ENCODE measurements at places on chromosomes 11 and 22.
A peak's percentile ranks its signal among the peaks of the same experiment; 100 is the strongest.

DNA sequence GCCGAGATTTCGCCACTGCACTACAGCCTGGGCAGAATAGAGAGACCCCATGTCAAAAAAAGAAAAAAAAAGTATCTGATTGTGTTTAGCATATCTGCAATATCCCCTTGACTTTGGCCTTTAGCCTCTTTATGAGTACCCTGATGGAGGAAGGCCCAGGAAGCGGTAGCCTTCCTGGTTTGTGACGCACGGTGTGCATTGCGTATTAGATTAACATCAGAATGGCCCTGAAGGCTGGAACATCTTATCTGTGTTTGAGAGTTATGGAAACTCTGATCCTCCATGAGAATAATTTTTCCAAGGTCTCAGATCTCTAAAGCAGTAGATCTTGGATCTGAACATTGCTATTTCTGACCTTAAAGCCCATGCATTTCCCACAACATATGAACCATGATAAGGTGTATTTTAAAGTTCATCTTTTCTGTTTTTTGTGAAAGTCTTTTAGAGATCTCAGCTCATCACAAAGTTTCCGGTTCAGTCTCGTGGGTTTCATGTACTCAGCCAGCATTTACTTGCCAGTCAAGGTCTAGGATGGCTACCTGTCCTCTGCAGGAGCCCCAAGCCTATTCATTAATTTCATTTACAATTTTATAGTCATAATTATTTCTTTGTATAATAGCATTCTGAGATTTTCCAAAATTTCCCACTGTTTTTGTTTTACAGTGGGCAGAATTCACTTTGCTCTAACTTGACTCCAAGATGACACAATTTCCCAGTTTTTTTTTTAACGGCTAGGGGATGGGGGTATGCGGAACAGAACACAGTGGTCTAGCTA is 605 bp upstream of the FDX1 start:
- DNase-seq = peak; percentile 40

DNA sequence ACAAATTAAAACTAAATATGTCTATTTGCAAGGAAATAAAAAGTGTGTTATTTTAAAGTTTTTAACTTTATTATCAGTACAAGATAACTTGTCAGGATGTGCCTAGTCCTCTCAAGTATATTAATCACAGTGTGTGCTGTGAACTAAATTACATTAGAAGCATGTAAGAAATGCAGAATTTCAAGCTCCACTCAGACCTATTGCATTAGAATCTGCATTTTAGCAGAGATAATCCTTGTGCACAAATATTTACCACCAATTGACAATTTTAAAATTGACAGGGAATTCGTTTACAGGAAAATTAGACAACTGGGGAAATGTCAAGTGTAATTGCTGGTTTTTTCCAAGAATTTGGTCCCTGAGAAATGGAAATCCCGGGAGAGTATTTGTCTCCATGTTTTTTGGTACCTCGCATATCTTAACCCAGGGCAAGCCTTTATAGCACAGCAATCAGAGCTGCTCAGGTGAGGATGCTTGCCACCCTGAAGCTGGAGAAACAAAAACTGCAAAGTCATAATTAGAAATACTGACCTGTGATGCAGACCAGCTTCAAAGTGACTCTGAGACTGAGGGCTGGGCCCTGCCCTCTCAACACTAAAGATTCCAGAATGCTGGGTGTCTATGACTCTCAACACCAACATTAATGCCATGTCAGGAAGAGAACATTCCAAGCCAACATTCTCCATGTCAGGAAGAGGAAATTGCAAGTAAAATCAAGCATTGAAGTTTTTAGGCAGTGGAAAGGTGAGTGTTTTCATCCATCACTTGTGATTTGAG is at the start of gene OR8G1:
OR8G1 (plus strand) TSS at position 475 of the 777 bp plus-strand sequence. CDS start 8,581 bp downstream, outside the sequence.
- DNase-seq = no peak

- no peak for DNase-seq
Measured at GRCh38 chr11:71086687-71087258, 165.6 kb downstream of the SHANK2 start.

- DNase-seq = no peak
Measured at GRCh38 chr11:81874635-81875034, 859.0 kb downstream of the FAM181B start.

DNA sequence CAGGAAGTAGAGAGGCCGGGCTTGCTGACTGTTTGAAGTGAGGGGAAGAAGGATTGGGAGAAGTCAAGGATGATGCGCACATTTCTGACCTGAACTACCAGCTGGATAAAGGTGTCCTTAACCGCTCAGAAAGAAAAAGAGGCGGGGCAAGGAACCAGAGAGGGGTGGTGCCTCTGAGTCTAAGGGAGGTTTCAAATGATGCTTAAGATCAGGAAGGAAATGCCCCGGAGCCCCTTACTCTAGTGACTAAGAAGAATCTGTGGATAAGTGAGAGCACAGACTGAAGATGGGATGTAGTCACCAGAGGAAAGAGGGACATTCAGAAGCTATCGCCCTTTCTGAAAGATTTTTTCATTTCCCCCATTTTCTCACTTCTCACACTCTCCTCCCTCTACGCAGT is 12.7 kb downstream of the DCHS1 start:
- DNase-seq = no peak

DNA sequence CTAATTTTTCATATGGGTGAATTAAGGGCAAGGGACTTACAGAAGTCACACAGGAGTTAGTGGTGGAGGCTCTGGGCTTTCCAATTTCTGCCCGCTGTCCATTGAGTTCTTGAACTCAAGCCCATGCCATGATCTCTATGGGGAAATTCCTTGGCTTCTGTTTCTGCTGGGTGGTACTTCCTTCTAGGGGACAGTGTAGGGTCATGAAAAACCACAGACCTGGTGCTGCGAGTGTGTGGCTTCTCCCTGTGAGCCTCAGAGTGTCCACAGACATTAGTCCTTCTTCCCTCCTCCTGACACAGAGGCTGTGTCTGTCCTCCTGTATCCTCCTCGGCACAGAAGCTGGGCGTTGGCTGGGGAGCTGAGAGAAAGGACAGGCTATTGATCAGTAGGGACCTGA is 6.3 kb upstream of the SEZ6L start:
- no peak for DNase-seq

GRCh38 chr11:84543367-84544159 is 1083.6 kb downstream of the DLG2 start:
- no peak for DNase-seq

- DNase-seq = peak; percentile 1
Measured at GRCh38 chr11:2092956-2093412, 46.2 kb downstream of the IGF2 start.

DNA sequence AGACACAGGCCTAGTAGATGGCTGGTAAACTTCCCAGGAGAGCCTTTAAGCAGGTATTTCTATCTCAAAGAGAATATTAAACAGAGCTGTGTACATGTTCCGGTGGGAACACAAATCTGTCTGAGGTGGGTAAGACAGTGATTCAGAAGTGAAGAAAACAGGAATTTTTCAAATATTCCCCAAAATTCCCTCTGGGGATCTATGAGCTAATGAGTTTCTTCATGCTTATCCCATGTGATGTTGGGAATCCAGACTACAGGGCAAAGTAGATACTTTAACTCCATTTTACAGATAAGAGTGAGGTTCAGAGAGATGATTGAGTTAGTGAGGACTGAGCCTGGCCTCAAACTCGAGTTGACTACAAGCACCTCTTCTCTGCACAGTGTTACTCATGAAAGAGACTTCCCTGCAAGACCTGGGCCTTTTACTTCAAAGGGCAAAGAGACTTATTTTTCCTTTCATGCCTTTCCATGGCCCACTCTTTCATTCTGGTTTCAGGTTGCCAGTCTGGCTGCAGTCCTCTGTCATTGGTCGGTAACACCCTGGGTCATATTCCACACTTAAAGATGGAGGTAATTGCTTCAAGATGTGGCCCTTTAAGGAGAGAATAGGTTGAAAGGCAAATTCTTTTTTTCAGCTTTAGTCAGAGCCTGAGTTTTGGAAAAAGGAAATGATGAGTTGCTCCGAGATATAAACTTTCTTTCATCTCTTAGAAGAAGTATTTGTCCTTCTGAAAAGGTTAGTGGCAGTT is 70.1 kb downstream of the CYB5R2 start:
- DNase-seq = no peak

DNA sequence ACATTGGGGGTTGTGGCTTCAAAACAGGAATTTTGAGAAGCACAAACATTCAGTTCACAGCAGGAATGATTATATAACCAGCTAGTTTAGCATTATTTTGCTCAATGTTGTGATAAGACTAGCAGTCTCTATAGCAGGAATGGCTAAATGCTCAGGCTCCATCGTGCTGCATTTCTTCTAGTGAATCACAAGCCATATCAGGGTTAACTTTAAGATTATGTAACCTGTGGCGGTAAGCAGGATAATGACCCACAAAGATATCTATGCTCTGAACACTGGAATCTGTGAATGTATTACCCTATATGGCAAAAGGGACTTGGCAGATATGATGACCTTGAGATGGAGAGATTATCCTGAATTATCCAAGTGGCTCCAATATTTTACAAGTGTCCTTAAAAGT is 14.8 kb downstream of the FSHB start:
- DNase-seq = no peak

GRCh38 chr11:115363921-115364320 is 140.3 kb downstream of the CADM1 start:
- no peak for DNase-seq

GRCh38 chr22:49815641-49816091 is 12.0 kb downstream of the BRD1 start:
- no peak for DNase-seq

- DNase-seq = no peak
Measured at GRCh38 chr22:19352766-19353165, 61.2 kb upstream of the CLTCL1 start.

DNA sequence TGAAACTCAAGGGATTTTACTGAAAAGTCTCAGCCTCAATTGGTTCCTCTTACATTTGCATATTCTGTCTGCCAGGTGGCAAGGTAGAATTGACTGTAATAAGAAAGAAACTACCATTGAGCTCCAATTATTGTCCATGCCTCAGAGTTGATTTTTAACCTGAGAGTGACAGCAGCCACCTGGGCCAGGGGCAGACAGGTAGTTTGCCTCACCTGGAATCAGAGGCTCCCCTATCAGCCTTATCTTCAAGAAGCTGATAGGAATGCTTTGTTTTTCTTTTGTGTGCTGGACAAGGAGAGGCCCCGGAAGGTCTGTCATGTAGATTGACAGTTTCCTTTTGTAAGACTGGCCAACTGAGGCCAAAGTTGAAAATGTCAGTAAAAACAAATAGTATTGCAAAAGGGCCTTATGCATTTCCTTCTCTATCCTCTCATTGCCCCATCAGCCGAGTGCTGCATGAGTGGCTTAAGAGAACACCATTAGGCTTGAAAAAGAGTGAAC is 34.1 kb downstream of the CD44 start:
- DNase-seq = no peak

- no peak for DNase-seq
Measured at GRCh38 chr11:35322318-35322979, 96.9 kb downstream of the SLC1A2 start.

DNA sequence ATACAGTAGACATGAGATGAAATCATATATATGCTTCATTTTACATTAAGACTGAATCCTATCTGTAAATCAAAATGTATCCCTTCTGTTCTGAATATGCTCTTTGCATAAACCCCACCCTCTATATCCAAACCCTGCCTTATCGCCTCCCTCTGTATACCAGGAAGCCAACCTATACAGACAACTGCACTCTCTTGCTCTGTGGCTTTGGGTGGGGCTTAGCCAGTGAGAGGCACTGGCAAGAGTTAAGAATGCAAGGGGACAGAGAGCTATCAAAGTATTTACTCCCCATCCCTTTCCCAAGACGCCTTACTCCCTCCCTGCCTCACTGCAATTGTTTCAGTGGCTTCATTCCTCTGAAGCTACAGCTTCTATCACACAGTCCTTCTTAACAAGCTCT is 309.8 kb downstream of the TTC28 start:
- DNase-seq = no peak

GRCh38 chr11:124799348-124800225 is 619 bp downstream of the MSANTD2 start:
- no peak for DNase-seq

- peak; percentile 43 for DNase-seq
Measured at GRCh38 chr22:32476281-32477195, 1.9 kb downstream of the FBXO7 start.

- peak; percentile 44 for DNase-seq
Measured at GRCh38 chr11:13303668-13304649, 26.4 kb downstream of the BMAL1 start.

- no peak for DNase-seq
Measured at GRCh38 chr22:11307998-11308397, 4220.0 kb upstream of the OR11H1 start.

DNA sequence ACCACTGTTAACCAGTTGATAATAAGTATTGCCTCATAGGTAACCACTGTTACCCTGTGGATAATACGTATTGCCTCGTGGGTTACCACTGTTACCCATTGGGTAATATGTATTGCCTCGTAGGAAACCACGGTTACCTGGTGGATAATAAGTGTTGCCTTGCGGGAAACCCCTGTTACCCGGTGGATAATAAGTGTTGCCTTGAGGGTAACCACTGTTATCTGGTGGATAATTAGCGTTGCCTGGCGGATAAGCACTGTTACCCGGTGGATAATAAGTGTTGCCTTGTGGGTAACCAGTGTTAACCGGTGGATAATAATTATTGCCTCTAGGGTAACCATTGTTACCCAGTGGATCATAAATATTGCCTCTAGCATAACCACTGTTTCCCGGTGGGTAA is 27.3 kb upstream of the NXPE4 start:
- no peak for DNase-seq

- DNase-seq = no peak
Measured at GRCh38 chr11:121068787-121069186, 32.3 kb upstream of the TECTA start.

DNA sequence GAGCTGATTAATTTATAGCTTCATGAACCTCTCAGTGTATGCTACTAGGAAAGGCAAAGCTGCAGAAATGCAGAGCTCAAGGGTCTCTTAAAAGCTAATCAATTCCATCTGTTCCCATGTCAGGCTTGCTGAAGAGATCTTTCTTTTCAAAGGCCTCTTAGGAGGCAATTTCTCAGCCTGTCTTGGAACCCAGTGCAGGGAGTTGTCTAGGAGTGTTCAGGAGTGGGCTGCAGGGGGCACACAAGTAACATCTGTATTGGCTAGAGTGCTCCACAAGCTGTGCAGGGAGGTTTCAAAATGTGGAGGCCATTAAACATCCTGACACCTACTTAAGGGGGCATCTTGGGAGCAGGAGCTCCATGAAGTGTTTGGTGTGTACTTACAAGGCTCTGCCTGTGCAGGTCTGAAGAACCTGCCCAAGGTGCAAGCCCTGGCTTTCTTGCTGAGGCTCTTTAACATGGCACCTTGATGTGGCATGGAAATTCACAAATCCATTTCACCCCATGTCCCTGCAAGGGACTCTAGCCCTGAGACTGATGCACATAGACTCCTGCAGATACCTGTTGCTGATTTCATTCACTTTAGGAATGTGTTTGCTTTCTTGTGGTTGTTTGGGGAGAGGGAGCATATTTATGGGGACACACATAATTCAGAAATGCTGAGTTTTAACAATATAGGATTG is 134.7 kb downstream of the ME3 start:
- DNase-seq = no peak

- no peak for DNase-seq
Measured at GRCh38 chr22:17878941-17879340, 104.7 kb upstream of the BID start.

- no peak for DNase-seq
Measured at GRCh38 chr22:24087071-24087795, 76.1 kb downstream of the CABIN1 start.

GRCh38 chr11:62678770-62679696 is at the start of gene UBXN1:
TSS of gene UBXN1 (minus strand) at chr11:62679073. CDS start at chr11:62678923, 150 bp downstream.
- peak; percentile 80 for DNase-seq

Data from pons (tissue), 1 donor.